ENCODE measurements at places on chromosomes 11 and 22.

GRCh38 chr11:13861411-13861810 lies 101.1 kb upstream of the SPON1 start:
- DNase-seq, result no peak

GRCh38 chr11:119120639-119121007 lies 757 bp upstream of the HINFP start:
- DNase-seq, result no peak

- no peak for DNase-seq
Observed at GRCh38 chr11:117505285-117505970, 177.8 kb downstream of the CEP164 start.

DNA sequence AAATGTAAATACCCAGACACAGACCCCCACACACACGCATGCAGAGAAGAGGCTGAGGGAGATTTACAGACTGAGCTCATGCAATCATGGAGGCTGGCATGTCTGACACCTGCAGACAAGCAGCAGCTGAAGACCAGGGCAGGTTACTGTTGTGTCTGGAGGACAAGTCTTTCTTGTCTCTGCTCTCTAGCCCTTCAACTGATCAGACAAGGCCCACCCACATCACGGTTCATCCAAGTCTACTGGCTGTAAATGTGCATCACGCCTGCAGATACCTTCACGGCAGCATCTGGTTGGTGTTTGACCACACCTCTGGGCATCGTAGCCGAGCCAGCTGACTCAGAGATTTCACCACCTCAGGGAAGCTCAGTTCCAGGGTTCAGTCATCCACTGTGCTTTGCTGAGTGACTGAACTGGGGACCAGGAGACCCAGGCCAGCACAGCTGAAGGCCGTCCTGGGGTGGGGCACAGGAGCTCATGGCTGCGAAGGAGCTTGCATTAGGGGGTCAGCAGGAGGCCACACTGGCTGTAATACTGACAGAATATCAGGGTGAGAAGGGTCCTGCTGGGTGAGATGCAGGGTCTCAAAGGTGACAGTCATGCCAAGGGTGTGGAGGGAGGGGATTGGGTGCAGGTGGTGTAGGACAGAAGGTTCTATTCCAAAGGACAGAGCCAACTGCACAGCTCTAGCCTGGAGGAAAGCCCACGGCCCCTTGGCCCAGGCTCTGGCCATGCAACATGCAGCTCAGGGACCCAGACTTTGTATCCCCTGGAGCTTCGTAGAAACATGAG lies 304.9 kb downstream of the BRD1 start:
- no peak for DNase-seq

DNA sequence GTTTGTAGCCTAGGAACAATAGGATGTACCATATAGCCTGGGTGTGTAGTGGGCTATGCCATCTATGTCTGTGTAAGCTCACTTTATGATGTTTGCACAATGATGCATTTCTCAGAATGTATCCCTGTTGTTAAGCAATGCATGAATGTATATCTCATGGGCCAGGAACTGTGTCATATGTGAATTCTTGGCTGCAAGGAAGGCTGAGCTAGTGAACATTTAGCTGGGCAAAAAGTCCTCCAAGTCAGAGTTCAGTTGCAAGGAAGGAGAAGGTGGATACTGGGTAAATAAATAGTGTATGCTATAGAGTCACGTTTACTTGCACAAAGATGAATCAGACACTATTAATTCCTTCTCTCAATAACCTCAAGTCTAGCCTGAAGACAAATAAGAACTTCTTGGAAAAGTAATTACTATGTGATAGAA lies 136.1 kb downstream of the EHF start:
- no peak for DNase-seq

DNA sequence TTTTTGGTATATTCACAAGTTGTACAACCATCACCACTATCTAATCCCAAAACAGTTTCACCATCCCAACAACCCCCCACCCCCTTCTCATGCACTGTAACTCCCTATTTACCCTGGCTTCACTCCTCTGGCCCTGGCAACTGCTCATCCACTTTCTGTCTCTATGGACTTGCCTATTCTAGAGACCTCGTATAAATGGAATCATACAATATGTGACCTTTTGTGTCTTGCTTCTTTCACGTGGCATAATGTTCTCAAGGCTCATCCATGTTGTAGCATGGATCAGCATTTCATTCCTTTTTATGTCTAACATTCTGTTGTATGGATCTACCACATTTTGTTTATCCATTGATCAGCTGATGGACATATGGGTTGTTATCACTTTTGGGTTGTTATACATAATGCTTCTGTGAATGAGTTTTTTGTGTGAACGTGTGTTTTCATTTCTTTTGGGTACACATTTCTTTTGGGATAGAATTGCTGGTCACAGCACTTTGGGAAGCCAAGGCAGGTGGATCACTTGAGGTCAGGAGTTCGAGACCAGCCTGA lies 46.1 kb downstream of the GDPD5 start:
- no peak for DNase-seq

GRCh38 chr11:40230821-40231220 lies 1228.6 kb downstream of the LRRC4C start:
- DNase-seq, result no peak

GRCh38 chr11:131693756-131694155 lies 323.3 kb downstream of the NTM start:
- DNase-seq, result no peak

GRCh38 chr11:10605941-10606381 lies 37.5 kb upstream of the LYVE1 start:
- no peak for DNase-seq

DNA sequence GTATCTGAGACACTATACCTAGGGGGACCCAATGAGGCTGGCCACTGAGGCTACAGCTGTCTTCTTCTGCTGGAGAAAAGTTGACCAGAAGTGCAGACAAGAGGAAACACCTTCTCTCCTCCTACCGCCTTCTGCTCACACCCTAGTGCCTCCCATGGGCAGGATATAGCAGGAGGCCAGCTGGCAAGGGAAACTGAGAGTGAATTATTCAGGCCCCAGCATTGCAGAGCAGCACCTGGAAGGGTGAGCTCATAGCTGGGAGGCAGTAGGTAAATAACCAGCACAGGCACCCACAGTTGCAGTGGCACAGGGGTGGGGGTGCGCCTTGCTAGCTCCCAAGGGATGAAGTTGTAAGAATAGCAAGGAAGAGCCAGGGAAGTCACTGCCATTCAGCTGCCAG lies 267.4 kb upstream of the NCAM1 start:
- DNase-seq, result no peak

DNA sequence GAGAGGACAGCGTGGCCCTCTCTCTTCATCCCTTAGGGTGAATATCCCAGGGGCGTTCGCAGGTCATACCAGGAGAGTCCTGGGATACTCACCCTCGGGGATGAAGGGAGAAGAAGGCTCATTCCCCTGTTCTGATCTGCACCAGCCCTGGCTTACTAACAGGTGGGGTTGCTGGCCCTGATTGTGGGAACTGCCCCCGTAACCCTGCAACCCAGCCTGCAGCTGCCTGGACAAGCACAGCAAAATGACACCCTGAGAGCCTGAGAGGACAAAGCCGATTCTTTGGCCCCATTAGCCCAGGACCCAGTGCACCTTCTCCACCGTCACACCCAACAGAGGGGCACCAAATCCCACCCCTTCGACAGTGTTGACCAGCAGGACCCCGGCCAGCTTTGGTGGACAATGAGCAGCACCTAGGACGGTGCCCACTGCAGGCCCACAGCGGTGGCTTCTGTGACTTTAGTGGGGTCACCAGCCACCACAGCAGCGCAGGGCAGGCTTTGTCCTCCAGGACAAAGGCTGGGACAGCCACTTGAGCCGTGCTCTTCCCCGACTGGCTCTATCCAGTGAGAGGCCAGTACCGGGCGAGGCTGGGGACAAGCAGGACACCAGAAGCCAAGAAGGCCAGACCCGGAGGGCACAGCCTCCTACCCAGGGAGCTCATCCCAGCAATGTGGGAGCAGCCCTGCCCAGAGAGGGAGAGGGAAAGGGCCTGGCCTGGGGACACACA lies 98.5 kb upstream of the RTL6 start:
- DNase-seq, result no peak

DNA sequence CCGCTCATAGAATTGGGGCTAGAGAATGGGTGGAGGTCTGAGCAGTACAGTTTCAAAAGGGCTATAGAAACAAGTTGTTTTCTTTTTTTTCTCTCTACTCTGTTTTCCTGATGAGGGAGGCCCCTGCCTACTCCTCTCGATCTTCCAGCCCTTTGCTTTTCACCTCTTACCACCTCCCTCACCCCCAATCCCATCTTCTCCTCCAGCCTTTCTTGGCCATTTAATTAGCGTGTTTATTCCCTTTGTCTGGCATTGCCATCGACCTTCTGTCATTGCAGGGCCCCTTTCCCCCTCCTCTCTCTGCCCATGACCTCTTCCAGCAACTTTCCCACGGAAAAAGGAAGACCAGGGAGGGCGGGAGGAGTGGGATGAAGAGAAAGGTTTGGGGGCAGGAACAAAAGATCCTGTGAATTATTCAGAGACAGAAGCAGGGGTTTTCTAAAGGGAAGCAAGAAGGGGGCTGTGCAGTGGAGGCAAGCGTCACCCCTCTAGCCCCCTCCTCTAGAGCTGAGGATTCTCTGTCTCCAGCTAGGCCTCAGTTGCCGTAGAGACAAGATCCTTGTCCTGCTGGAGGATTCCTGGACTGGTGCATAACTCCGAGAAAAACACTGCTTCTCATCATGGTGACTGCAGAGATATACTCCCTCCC lies 12.9 kb downstream of the DTX4 start:
- DNase-seq, result no peak

GRCh38 chr22:46064966-46065666 lies 85.2 kb upstream of the PPARA start:
- no peak for DNase-seq

- DNase-seq, result no peak
Observed at GRCh38 chr11:20311444-20311843, 52.1 kb upstream of the HTATIP2 start.

GRCh38 chr11:64522036-64522435 lies 69.0 kb upstream of the SLC22A12 start:
- no peak for DNase-seq

GRCh38 chr11:23453522-23453921 lies 593.2 kb upstream of the CCDC179 start:
- no peak for DNase-seq

GRCh38 chr22:45880716-45881523 lies 96.0 kb downstream of the WNT7B start:
- no peak for DNase-seq

Data from activated T-cell treated with anti-CD3 and anti-CD28 coated beads, Interleukin-2, amount 50 U/mL, for 1 hour (primary cell).